Daoy (cell line): ENCODE measurements at places on chromosomes 6 and 20. TPM values are rescaled to one million over a fixed set of nuclear protein-coding genes. Genes with fewer than 3 reads are reported as not detected.
A peak's percentile ranks its signal among the peaks of the same experiment; 100 is the strongest.

The PAK5 gene
- 0.46 TPM in 1 of 2 replicates, not detected in the other for total RNA-seq

The HSPA1L gene
- 0.12 and 0.80 TPM in 2 replicates for total RNA-seq

The RCAN2 gene
- 1.6 and 2.0 TPM in 2 replicates for total RNA-seq

The C4A gene
- 0.27 and 3.2 TPM in 2 replicates for total RNA-seq

The CLPSL2 gene
- not detected in 2 replicates for total RNA-seq

- peak; percentile 28 for DNase-seq
These were observed 380.9 kb upstream of the RGS17 start for GRCh38 chr6:153511896-153512496.

- peak; percentile 30 for DNase-seq
These were observed 646 bp downstream of the RPS6KA2 start for GRCh38 chr6:166626177-166627032.

DNA sequence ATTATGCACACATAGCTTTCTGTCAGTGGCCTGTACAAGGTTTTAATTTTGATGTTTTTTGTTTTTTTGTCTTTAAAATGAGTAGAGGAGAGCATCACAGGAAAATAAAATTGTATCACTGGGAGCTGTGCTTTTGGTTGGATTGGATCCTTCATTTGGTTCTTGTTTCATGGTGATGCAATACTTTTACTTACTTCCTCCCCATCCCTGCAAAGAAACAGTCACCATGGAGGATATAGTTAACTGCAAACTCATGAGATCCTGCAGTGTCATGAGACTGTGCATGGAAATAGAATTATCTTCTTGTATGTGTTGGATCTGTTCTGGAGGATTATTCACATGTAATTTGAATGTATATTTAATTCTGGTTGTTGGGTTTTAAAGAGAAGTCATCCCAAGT, 122.3 kb downstream of the JARID2 start:
- DNase-seq = no peak

GRCh38 chr6:107491138-107491609, 1.3 kb downstream of the SOBP start:
- peak; percentile 62 for DNase-seq

DNA sequence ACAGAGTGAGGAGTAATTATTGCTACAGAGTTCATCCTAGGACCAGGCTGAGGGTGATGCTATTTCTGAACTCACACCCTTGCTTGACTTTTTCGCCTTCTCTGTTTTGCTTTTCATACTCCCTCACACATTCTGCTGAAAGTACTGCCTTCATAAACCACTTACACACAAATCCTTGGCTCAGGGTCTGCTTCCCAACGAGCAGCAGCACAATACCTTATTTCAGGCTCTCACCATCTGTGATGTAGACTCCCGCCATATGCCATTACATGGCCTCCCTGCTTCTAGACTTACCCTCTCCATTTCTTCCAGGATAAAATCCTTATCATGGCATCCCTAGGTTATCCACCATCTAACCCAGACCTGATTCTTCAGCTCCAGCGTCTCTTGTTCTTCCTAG, 321.3 kb upstream of the SPTLC3 start:
- DNase-seq = no peak

GRCh38 chr6:119274197-119274595, 75.4 kb downstream of the MAN1A1 start:
- DNase-seq = no peak

DNA sequence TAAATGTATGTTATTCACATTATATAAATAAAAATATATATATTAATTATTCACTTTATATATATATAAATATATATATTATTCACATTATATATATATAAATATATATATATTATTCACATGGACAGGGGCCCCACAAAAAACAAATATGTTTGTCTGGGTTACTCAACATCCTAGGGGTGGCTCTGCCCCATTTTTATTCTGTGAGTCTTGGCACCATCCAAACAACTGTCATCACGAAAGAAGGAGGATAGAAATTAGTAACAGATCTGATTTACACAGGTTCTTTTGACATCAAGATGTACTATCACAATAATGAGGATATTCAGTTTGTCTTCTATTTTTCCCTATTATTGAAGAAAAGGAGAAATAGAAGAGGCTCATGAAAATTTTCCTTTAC, 187.3 kb downstream of the GPX5 start:
- DNase-seq = no peak

DNA sequence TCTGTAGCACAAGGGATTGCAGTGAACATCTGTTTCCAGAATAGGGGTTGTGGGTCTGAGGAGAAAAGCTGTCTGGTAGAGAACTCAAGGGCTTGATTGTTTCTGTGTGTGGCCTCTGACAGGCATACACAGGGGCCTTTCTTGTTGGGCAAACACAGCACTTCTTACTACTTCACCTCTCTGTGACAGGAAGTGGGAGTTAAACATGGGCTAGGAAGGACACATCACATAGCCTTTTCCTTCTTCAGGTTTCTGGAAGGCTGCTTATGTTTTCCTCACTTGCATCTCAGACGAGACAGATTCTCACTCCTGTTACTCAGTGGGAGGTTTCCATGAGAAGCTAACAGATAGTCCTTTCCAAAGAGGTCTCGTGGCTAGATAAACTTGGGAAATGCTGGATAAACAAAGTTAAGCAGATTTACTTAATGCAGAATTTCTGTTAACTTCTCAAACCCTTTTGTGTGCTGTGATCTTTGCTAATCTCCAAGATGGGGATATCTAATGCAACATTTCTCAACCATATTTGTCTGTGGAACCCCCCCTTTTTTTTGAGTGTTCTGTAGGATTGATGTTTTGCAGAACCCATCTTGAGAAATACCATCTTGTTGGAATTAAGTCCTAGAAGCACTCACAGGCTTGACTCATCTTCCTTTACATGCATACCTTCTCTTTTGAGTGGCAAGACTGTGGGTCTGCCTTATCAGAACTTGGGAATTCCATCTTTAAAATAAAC, 41.9 kb upstream of the RNF8 start:
- no peak for DNase-seq

GRCh38 chr6:2764610-2765165, 505 bp upstream of the WRNIP1 start:
- peak; percentile 73 for DNase-seq

DNA sequence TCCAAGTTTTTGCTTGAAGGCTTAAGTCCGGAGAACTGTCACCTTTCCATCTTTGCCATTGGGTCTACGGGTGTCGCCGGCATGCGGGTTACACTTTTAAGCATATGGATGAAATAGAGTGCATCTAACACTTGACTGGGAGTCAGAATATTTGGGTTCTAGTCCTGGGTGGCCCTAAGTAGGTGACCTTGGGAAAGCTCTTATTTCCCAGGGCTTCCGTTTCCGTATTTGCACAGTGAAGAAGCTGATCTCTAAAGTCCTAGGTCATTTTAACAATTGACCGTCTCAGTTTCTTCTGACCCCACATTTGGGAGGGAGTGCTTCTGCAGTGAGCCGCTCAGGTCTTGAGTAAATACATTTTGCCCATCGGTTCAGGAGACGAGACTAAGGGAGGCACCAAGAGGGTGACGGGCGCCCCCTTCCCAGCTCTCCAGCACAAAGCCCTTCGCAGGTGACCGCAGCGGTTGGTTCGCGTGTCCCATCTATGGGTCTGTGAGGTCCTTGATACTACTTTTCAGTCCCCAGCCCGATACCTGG, 651 bp upstream of the BLTP3A start:
- peak; percentile 59 for DNase-seq

- DNase-seq = peak; percentile 67
These were observed 97.4 kb downstream of the THBS2 start for GRCh38 chr6:169156108-169156792.

DNA sequence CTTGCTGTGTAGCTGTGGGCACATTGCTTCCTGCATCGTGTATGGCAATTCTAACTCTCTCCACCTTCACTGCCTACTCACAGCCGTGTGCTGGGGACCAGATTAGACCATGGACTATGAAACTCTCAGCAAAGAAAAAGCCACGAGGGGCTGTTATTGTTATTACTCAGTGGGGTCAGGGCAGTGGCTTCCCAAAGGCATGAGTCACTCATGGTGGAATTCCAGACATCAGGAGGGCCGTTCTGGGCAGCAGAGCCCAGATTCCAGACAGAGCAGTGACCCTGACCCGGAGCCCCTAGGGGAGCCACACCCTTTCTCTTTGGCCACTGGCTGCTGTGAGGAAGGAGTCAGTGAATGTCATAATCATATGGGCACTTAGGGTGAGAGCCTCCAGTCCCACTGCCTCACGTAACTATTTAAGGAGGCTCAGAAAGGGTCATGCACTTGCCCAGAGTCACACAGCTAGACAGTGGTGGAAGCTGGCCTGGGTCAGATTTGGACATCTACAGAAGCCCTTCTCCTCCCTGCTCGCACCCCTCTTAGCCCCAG, 22.2 kb upstream of the CCN5 start:
- peak; percentile 92 for DNase-seq

DNA sequence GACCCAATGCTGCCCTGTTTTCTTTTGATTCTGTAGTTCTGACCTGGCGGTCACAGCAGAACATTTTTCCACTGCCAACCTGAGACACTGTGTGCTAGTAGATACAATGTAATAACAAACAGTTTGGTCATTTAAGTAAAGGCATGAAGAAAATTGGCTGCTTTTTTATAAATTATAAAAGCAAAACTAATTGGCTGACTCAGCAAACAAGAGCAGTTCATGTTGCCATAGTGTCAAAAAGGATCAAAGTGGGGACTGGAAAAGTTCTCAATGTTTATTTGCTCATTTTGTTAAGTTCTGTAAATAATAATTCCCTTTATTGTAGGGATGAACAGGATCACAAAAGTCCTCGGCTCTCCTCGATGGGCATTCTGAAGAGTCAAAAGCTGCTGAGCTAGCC, 599.5 kb downstream of the PKHD1 start:
- no peak for DNase-seq

- DNase-seq = peak; percentile 63
These were observed 409.9 kb upstream of the MARCKS start for GRCh38 chr6:113447088-113447831.

- no peak for DNase-seq
These were observed 1.4 kb upstream of the NRN1 start for GRCh38 chr6:6008089-6008647.

GRCh38 chr6:16807956-16808355, 46.7 kb upstream of the ATXN1 start:
- no peak for DNase-seq

DNA sequence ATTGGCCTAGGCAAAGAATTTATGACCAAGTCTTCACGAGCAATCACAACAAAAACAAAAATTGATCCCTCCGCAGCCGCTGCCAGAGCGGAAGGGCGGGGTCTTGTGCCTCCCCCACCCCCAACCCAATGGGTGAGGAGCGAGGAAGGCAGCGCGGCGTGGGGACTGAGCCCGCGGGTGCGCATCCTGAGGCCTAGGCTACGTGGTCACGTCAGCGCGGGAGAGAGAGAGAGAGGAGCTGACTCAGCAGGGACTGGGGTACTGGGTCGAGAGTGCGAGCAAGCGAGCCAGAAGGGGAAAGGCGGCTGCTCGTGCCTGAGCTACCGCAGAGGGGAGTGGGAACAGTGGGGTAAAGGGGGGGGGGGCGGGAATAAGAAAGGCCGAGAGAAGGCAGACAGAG, 90.1 kb upstream of the FERMT1 start:
- DNase-seq = peak; percentile 35

- DNase-seq = no peak
These were observed 371.7 kb downstream of the TENT5A start for GRCh38 chr6:81380718-81381338.

DNA sequence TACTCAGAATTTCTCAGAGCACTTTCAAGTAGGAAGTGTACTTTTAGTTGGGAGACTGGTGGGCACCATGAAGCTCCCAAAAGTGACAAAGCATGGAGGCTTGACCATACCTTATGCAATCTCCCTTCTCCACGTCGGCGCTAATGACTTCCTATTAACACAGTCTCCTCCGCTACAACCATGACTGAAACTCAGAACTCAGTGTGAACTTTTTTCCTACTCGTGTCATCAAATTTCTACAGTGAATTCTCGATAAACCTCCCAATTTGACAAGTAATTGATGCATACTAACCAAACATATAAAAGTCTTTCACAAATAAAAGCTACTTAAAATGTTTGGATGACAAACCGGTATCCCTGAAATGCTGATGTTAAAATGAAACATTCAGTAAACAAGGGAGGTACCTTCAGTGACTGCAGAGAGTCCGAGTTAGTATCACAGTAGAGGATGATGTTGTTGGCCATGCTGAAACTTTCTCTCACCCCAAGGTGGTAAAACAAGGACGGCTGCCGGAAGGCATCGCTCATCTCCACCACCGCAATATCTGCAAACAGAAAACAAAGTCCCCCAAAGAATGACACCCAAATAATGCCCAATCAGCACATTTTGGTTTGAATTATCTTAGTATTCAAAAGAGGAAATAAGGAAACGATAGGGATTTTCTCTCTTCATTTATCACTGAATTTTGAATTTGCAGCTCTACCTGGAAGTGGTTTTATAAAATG, 72.1 kb downstream of the MAP3K5 start:
- DNase-seq = no peak
